ENCODE measurements at places on chromosomes 3 and 15.

GRCh38 chr3:8741581-8742261, 8.1 kb downstream of the CAV3 start:
- DNase-seq = no peak

- DNase-seq = no peak
Observed at GRCh38 chr3:113556946-113557335, 24.6 kb downstream of the SIDT1 start.

DNA sequence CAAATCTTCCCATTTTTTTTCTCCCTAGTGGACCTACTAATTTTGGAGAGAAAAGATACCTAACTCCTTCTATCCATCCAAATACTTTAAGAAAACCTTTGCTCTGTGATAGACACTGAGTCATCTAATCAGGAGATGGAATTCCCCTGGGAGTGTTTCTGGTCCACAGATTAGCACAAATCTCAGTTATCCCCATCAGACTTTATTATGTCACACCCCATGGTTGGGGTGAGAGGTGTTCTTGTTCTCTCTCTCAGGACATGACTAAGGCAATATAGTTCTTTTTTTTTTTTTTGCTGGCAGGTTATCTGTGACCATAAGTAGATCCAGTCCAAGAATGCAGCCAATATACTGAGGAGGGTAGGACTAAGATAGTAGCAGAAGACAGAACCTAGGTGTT, 15.8 kb downstream of the SLC9A9 start:
- DNase-seq = no peak

- DNase-seq = no peak
Observed at GRCh38 chr3:32195995-32196540, 42.4 kb upstream of the CMTM8 start.

- DNase-seq = no peak
Observed at GRCh38 chr3:172317984-172318383, 130.3 kb downstream of the GHSR start.

- DNase-seq = no peak
Observed at GRCh38 chr3:27089645-27090044, 279.5 kb downstream of the NEK10 start.

DNA sequence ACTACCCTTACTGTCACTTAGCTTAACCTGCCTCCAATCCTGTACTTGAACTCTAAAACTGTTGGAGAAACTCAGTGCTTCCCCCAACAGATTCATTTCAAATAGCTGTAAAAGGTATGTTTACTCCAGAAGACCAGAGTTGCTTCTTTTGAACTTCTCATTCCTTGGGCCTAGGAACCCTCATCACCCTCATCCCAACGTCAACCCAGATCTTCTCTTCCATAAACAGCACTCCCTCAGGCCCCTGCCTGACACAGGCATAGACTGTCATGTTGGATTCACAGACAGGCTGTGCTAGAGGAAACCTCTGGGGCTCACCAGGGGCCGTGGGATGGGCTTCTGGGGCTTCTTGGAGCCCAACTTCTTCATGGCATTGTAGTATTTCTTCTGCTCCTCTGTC, 57.5 kb upstream of the SCN5A start:
- DNase-seq = no peak

- no peak for DNase-seq
Observed at GRCh38 chr3:141859651-141860050, 16.8 kb upstream of the ATP1B3 start.

- DNase-seq = no peak
Observed at GRCh38 chr15:59039225-59039624, 51.8 kb downstream of the RNF111 start.

GRCh38 chr3:156770699-156771414, 55.3 kb upstream of the LEKR1 start:
- no peak for DNase-seq

DNA sequence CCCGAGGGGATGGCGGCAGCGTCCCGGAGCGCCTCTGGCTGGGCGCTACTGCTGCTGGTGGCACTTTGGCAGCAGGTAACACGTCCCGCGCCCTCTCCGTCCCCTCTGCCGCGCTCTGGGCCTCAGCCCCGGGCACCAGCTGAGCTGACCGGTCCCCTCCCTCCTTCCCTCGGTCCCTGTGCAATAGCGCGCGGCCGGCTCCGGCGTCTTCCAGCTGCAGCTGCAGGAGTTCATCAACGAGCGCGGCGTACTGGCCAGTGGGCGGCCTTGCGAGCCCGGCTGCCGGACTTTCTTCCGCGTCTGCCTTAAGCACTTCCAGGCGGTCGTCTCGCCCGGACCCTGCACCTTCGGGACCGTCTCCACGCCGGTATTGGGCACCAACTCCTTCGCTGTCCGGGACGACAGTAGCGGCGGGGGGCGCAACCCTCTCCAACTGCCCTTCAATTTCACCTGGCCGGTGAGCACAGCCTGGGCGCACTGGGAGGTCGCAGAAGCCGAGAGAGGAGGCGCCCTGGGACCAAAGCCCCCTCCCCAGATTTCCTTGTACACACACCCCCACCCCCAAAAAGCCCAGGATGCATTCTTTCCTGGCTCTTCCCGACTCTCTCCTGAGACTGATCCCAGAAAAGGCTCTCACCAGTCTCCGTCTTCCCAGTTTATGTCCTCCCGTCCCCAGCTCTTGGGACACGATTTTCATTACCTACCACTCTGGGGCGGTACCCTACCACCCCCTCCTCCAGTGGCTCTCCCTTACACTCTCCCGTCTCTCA, 705 bp downstream of the DLL4 start:
- DNase-seq = no peak

DNA sequence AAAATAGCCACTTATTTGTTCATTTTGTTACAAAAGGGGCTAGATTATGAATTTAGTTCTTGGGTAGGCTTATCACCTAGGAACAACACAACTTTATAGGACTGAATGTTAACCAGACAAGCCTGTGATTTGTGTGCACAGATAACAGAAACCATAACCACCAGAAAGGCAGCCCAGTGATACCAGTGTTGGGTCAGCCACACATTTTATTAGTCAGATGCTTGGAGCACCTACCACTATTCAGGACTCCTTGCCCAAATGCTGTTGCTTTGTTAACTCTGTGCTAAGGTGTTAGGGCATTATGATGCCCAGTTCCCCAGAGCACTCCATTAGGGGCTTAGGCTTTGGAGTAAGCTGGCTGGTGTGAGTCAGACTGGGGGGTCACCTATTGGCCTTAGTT, 22.5 kb downstream of the PLCL2 start:
- DNase-seq = no peak

- DNase-seq = no peak
Observed at GRCh38 chr15:88655800-88656488, 17.1 kb downstream of the ISG20 start.

All from activated naive CD4-positive, alpha-beta T cell treated with anti-CD3 and anti-CD28 coated beads, Interleukin-2, amount 50 U/mL, for 72 hours (primary cell).